ENCODE measurements at places on chromosomes 13 and 19.

DNA sequence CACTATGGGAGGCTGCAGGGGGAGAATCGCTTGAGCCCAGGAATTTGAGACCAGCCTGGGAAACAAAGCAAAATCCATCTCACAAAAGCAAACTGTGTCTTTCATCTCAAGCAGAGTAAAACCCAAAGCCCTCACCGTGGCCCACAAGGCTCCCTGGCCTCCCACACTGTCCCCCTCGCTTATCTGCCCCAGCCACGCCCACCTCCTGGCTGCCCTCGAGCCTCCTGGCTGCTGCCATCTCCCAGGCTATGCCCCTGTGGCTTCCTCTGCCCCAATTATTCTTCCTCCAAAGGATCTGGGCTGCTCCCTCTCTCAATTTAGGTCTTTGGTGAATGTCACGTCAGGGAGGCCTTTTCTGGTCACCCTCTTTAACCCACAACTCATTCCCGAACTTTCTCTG lies 3.6 kb downstream of the RABAC1 start:
- DNase-seq = no peak

DNA sequence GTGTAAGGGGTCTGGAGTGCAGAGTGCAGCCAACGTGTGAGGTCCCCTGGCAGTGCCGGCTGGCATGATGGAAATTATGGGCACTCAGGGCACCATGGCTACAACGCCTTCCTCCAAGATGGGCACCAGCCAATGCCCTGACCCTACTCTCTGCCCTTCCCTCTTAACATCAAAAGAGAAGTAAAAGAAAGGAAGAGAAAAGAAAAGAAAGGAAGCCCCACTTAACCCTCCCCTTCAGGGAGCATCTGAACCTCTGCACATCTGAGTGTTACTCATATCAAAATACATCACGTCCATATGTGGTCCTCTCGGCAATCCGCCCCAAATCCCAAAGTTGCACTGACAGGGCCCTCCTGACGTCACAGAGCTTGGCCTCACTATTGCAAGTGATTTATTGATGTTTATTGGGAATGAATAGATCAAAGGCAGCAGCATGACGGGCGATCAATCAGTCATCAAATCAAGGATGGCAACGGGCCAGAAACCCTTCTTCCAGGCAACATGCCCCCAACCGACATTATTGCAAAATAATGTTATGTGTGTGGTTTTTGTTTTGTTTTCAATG lies 1.3 kb downstream of the TSHZ3 start:
- no peak for DNase-seq

GRCh38 chr13:49403996-49404702 lies 39.7 kb downstream of the CAB39L start:
- no peak for DNase-seq

GRCh38 chr13:98648141-98648540 lies 71.2 kb upstream of the STK24 start:
- no peak for DNase-seq

DNA sequence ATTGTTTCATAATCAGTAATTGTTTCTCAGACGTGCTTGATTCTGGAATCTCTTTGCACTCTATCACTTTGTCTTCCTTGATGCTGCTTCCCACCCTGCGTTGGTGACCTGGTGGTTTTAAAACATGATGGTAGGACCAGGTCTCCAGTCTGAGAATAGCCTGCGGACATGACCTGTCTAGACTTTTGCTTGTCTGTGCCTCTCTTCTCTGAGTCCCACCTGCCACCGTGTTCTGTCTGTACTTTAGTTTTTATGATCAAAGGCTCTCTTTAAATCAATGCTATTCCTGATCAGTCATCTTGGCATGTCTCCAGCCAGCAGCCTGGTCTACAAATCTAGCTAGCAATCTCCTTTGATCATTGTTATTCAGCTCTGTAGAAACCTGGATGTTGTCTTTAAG lies 933.9 kb downstream of the DIAPH3 start:
- DNase-seq = no peak

DNA sequence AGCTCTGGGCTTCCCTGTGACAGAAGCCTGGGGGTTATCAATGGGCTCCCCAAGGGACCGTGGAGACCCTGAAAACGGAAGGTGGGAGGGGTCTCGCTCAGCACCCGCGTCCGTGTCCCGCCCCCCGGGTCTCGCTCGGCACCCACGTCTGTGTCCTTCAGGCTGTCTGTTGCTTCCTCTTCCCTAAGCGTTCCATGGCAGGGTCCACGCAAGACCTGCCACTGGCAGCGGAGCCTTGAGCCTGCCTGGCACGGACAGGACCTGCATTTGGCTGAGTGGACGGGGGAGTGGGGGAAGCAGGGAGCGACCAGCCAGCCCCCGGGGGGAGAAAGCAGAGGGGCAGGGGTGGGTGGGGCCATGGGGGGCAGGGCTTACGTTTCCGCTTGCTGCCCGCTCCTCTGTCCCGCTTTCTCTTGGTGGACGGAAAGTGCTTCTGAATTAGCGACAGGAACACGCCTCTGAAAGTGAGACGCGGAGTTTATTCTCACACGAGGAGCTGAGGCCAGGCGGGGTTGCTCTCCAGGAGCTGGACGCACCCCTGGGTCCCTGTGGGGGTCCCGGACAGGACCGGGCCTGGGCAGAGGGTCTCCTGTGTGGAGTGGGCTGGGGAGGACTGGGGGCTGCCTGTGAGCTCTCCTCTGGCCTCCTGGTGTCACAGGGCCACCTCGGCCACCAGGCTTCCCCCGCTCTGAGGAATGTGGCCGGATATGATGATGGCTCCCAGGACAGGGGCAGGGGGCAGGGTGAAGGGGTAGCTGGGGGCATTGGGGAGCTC lies 12.0 kb downstream of the GPX4 start:
- no peak for DNase-seq

GRCh38 chr13:74093691-74094090 lies 40.5 kb downstream of the KLF12 start:
- DNase-seq = no peak

GRCh38 chr13:28257305-28257704 lies 119.0 kb downstream of the PAN3 start:
- no peak for DNase-seq

- DNase-seq = no peak
Measured at GRCh38 chr13:98810746-98811145, 58.3 kb upstream of the SLC15A1 start.

GRCh38 chr13:109577191-109577700 lies 209.1 kb downstream of the IRS2 start:
- no peak for DNase-seq

DNA sequence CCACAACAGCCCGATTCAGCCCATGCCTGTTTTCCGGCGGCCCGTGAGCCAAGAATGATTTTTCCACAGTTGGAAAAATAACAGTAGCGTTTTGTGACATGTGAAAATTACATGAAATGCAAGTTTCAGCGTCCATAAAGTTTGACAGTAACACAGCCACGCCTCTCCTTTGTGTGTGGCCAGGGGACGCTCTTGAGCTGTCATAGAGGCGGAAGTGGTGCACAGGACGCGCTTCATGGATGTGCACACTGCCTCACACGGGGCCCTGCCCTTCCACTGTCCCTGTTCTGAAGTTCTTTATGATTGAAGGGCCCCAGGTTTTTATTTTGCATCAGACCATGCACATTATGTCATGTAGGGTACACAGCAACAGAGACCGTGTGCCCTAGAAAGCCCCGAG lies 12.4 kb upstream of the ELAVL1 start:
- DNase-seq = no peak

- no peak for DNase-seq
Measured at GRCh38 chr13:108227651-108228272, 9.6 kb downstream of the ABHD13 start.

GRCh38 chr19:29635963-29636362 lies 29.3 kb upstream of the PLEKHF1 start:
- no peak for DNase-seq

GRCh38 chr13:45007225-45007624 lies 17.9 kb downstream of the GPALPP1 start:
- no peak for DNase-seq

- no peak for DNase-seq
Measured at GRCh38 chr13:63840551-63841421, 2425.1 kb upstream of the PCDH20 start.

DNA sequence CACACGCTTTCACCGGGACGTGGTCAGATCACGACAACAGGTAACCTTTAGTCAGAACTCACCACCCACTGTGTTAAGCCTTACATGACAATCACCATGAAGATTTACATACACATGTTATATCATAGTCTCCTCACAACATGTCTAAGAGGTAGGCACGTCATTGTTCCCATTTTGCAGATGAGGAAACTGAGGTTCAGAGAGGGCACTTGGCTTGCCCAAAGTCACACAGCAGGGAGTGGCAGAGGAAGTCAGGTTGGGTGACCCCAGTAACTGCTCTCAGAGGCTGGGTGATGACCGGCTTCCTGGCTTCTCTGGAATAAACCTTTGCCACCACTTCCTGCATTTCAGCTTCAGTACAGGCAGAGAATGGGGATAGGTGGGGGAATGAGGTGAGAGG lies 5.3 kb downstream of the KLK10 start:
- no peak for DNase-seq

- no peak for DNase-seq
Measured at GRCh38 chr19:12162513-12162881, 399 bp upstream of the ZNF136 start.

GRCh38 chr13:32265726-32266125 lies 49.4 kb downstream of the ZAR1L start:
- DNase-seq = no peak

DNA sequence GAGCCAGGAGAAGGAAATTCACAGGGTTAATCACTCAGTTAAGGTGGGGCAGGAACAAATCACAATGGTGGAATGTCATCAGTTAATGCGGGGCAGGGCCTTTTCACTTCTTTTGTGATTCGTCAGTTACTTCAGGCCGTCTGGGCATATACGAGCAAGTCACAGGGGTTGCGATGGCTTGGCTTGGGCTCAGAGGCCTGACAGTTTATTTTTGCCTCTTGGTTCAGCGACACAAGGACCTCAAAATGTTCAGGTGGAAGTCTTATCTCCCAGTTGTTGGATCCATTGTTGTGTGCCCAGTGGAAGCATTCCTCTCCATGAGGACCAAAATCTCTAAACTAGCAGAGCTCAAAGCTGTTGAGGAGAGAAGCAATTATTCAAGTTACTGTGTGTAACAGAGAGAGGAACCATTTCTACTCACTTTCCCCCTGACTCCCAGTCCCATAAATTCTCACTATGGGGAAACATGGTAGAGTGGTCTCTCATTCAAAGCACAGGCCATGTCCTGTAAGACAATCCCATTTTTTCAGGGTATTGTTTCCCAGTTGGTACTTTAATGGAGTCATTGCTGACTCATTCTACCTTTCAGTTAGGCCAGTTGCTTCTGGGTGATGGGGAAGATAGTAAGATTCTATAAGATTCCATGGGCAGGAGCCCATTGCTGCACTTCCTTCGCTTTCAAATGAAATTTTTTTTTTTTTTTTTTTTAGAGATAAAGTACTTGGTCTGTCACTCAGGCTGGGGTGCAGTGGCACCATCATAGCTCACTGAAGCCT lies 8.8 kb upstream of the COX7A1 start:
- DNase-seq = no peak

- DNase-seq = no peak
Measured at GRCh38 chr19:46470376-46470775, 987 bp downstream of the PNMA8A start.

GRCh38 chr19:34391813-34392212 lies 12.4 kb upstream of the PDCD2L start:
- no peak for DNase-seq

GRCh38 chr19:19471682-19472081 lies 43.7 kb downstream of the TSSK6 start:
- no peak for DNase-seq

Data from stimulated activated CD8-positive, alpha-beta memory T cell treated with anti-CD3 and anti-CD28 coated beads, Interleukin-7, amount 100 ng/mL, for 48 hours (primary cell).